NCI-H2171 treated with DMSO at 0.1 percent for 48 hours (cell line): ENCODE measurements at places on chromosomes 3 and 15.

DNA sequence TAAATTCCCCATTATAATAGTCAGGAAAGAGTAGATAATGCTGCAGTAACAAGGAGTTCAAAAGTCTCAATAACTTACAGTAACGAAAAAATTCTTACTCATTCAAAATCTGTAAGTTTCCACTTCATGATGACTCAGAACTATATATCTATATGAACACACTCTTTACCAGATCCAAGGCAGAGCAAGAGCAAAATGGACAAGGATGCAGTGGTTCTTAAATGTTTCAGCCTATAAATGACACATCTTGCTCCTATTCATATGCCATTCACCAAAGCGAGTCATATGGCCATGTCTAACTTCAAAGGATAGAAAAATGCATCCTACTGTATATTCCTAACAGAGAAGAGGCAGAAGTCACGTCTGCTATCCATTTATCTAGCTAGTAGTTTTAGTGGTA is 787.7 kb downstream of the NAALADL2 start:
- DNase-seq = no peak

GRCh38 chr3:142523921-142524566 is 54.5 kb downstream of the ATR start:
- peak; percentile 56 for DNase-seq

- DNase-seq = no peak
These were observed 1.8 kb downstream of the GSK3B start for GRCh38 chr3:120092474-120092873.

DNA sequence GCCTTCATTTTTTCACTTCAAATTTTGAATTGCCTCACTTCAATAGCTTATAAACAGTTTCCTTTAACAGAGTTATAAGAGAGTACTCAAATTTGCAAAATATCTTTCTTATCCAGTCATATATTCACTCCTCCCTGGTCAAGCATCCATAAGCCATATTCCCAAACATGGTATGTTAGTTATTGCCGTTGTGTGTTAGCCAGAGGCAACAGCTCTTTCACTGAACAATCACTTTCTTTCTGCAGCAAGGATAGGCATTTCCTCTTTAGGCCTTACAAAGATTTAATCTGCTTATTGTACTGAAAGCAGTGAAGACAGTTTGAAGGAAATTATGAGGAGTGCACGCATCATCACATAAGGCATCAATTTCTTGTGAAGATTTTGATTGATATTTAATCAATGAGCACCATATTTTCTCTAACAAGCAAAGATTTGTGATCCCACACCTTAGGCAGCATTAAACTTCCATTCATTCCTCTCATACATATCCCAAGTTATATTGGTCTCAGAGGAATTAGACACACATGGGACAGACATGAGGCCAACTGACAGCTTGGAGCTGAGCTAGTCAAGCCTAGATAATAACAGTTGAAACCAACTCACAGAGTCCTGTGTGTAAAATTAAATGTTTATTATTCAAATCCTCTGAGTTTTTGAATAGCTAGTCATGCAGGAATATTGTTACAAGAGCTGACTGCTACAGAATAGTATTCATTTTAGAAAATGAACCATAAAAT is 80.0 kb upstream of the EPHA6 start:
- DNase-seq = no peak

GRCh38 chr3:72301779-72302178 is 516.8 kb upstream of the PROK2 start:
- DNase-seq = no peak

DNA sequence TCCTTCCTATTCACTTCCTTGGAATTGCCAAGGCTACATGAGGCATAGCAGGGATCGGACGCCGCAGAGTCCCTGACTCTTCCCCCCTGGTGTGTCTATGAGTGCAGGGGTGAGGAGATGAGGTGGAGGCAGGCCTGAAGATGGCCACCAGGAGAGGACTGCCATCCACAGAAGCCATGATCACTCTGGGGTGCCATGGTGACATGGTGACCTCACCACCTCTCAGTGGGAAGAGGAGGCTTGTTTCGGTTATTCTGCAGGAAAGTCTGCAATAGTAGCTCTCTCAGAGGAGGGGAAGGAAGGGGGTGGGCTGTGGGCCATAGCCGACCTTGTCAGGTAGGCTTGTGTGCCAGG is 57.0 kb upstream of the LIMD1 start:
- DNase-seq = peak; percentile 0

DNA sequence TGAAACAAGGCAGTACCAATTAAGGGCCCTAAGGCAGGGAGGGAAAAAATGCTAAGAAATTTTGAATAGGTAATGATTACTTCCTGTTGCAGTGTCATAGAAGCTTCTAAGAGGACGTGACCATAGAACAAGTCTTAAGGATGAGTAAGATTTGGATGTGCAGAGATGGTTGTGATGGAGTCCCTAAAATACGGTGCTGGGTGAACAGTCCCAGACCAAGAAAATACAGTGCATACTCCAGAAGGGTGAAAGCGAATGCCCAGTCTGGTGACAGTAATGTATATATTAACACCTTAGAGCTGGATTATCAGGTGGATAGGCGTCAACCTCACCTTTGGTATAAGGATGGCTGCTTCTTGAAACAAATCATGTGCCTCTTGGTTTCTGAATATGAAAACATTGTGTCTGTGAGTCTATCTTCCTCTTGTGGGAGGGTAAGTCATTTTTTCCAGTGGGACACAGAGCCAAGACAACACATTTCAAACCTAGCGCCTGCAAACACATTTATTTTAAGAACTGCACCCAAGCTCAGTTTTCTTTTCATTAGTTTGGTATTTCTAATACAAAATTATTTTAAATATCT is 101.2 kb upstream of the TP63 start:
- no peak for DNase-seq

DNA sequence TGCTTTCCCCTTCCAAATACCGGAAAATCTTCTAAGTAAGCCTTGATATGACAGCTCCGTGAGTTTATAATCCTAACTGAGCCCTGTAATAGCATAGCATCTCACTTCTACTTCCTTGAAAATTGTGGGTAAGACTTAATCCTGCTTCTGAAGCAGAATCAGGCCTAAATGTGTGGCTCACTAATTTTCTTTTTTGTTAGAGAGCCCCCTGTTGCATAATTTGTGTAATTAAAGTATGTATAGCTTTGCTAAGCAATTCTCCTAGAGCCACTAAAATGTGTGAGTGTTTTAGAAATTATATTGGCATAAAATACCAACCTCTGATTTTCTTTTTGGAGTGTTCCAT is 304.4 kb downstream of the FGF12 start:
- DNase-seq = peak; percentile 49

DNA sequence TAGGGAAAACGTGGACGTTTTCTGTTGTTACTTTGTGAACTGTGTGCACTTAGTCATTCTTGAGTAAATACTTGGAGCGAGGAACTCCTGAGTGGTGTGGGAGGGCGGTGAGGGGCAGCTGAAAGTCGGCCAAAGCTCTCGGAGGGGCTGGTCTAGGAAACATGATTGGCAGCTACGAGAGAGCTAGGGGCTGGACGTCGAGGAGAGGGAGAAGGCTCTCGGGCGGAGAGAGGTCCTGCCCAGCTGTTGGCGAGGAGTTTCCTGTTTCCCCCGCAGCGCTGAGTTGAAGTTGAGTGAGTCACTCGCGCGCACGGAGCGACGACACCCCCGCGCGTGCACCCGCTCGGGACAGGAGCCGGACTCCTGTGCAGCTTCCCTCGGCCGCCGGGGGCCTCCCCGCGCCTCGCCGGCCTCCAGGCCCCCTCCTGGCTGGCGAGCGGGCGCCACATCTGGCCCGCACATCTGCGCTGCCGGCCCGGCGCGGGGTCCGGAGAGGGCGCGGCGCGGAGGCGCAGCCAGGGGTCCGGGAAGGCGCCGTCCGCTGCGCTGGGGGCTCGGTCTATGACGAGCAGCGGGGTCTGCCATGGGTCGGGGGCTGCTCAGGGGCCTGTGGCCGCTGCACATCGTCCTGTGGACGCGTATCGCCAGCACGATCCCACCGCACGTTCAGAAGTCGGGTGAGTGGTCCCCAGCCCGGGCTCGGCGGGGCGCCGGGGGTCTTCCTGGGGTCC is at the start of gene TGFBR2:
TSS of gene TGFBR2 (plus strand) at position 301 of the 731 bp plus-strand sequence. CDS start at position 584, 283 bp downstream.
- DNase-seq = no peak

DNA sequence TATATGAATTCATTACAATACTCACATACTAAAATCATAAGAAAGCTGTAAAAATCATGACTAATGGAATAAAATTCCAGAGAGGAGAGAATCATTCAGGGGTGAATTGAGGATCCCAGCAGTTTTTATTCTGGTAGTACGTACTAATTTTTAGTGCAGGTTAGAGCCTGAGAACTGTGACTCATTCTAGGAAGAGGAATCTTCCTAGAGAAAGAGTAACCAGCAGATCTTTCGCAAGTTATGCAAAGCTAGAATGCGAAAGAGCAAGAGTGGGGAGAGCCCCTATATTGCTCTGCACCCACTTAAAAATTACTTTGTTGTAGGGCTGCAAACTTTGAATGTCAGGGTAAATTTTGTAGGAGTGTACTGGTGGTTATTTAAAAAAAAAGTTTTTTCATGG is 303.6 kb upstream of the ARPP21 start:
- no peak for DNase-seq
